ENCODE measurements at places on chromosomes 1 and 21.

- DNase-seq, result no peak
Measured at GRCh38 chr1:194862129-194862528, 1675.7 kb upstream of the B3GALT2 start.

GRCh38 chr1:77990629-77991204 lies 11.8 kb upstream of the FUBP1 start:
- no peak for DNase-seq

GRCh38 chr1:35575416-35575958 lies 2.4 kb downstream of the TFAP2E start:
- DNase-seq, result no peak

GRCh38 chr21:31194510-31195293 lies 149.4 kb downstream of the TIAM1 start:
- DNase-seq, result no peak

GRCh38 chr1:201051399-201051798 lies 27.9 kb upstream of the KIF21B start:
- DNase-seq, result no peak

DNA sequence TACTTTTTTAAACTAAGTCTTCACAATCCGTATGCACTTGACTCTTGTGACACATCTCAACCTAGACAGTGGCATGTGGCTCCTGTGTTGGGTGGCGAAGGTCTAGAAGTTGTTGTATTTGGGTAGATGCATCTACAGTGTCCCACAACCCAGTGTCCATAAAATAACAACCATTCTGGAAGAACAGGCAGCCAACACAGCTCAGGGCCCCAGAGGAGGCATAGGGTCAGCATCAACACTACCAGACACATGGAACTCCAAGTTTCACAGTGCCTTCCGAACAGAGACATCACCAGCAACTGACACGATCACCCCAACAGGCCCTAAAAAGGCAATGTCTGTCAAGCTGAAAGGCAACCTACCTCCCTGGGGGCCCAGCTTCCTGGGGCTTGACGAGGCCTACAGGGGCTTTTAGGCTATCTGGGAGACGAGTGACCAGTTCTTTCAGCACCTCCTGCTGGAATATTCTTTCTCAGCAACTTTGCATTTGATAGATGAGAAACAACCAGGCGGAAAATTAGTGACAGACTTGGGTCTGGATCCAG lies 5.6 kb downstream of the SH3BP5L start:
- DNase-seq, result no peak

GRCh38 chr1:30511106-30511505 lies 212.3 kb downstream of the MATN1 start:
- DNase-seq, result no peak

- DNase-seq, result no peak
Measured at GRCh38 chr1:160214481-160215140, 9.4 kb downstream of the PEA15 start.

DNA sequence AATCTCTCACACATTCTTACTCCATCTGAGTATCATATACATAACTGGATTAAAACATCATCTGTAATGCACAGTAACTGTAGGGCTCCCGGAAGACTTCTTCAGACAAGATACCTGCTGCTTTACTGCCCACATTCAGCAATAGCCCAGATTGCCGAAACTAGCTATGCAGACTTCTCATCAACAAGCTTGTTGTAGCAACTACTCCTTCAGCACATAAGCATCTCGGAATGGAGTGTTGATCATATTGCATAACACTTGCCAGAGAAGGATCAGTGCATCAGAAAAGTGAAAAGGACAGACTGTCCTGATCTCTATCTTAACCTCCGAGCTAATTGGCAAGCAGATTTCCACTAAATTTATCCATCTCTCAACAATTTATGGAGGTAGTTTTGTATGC lies 354.6 kb upstream of the C1orf87 start:
- DNase-seq, result no peak

DNA sequence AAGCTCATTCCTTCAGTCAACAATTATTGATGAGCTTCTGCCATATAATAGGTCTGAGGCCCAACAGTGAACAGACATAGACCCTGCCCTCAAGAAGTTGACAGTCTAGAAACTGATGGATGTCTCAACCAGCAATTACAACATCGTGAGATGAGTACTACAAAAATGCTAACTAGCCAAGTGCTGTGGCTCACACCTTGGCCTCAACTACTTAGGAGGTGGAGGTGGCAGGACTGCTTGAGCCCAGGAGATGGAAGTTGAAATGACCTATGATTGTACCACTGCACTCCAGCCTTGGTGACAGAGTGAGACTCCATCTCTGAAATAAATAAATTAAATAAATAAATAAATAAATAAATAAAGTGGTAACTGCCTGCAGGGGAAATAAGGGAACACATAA lies 11.7 kb upstream of the PTP4A2 start:
- no peak for DNase-seq

- no peak for DNase-seq
Measured at GRCh38 chr1:169475806-169476387, 9.8 kb downstream of the SLC19A2 start.

- DNase-seq, result no peak
Measured at GRCh38 chr1:223344491-223344890, 19.5 kb downstream of the SUSD4 start.

DNA sequence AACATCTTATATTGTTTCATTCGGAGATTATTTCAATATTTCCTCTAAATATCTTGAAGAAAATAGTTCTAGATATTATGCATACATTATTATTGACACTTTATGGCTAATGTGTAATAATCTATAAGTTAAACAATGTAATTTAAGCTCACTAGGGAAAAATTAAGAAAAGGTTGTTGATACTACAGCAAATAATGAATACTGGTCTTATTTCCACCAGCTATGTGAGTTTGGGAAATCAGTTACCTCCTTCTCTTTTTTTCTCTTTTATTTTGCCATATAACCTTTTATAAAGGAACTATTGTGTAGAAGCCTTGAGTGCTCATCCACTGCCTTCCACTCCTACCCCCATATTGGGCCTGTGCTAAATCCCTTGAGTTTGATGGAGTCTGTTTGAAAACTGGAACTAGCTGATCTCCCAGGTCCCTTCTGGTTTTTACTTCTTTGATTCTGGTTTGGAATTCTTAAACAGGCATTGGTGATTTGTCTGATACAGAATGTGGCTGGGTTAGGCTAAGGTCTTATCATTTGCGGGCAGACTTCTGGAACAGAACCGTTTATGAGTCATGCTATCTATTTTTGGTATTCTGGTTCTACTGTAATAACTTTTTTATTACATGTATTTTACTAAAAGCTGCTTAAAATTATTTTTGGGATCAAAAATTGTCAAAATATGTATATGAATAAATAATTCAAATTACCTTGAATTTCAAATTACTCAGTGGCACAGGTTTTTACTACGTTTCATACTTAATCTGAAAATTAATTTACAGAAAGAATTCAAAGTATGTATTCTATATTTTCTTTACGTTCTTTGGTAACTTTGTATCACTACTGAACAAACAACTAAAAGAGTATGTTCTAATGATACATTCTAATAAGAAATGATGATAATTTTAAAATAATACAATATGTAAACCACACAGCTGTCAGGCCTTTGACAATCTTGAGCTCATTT lies 5.0 kb upstream of the CDC14A start:
- DNase-seq, result no peak

GRCh38 chr1:15501208-15502032 lies 22.6 kb downstream of the CASP9 start:
- DNase-seq, result peak; percentile 52

GRCh38 chr1:157418231-157418630 lies 134.1 kb downstream of the FCRL5 start:
- no peak for DNase-seq

GRCh38 chr1:153985941-153986761 lies at the start of gene RAB13:
TSS of gene RAB13 (minus strand) at chr1:153986339. CDS start at chr1:153986236, 103 bp downstream.
- no peak for DNase-seq
